ENCODE measurements at places on chromosomes 12 and 14.

GRCh38 chr14:64979336-64980074 lies 7.2 kb upstream of the FNTB start:
- no peak for DNase-seq

DNA sequence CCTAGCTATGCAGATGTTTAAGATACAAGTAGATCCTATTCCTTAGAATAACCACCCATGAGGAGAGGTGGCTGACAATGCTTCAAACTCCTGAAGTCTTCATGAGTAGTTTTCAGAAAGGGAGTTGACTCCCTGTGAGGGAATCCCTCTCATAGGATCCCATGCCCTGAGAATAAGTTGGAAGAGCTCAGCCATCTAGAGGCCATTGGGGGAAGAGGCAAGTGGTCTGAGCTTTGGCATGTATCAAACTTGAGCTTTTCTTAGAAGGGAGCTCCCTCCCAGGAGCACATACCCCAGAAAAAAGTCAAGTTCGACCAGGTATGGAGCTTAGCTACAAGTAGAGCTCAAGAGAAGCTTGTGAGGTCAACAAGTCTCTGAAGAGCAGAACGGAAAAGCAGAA lies 165.7 kb upstream of the RBM19 start:
- no peak for DNase-seq

- peak; percentile 76 for DNase-seq
These were observed at the start of gene C1RL for GRCh38 chr12:7108796-7109571. TSS of gene C1RL (minus strand) at chr12:7109214. CDS start at chr12:7109180, 34 bp downstream.

GRCh38 chr12:14169281-14169680 lies 187.9 kb upstream of the GRIN2B start:
- DNase-seq: no peak

DNA sequence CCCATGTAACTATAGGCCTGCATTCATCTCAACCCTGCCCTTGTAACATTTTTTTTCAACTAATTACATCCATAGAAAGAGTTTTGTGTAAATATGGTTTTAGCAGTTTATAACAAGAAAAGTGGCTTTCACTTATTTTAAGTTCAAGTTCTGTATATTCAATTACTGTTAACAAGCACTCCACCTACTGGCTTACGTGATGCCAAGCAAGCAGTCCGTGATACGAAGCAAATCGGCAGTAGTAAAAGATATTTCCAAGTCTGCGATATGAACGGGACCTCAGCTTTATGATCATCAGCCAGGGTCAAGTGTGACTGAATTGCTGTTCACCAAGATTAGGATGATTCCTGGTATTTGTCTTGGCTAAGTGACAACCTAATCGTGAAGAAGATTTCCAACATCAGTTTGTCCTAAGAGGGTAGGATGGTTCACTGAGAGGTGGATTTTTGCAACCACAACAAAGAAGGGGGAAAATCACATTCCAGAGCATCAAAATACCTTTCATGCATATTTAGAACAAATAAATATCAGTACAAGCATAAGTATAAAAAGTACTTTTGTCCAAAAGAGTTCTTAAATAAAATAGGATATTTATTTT lies 456.2 kb downstream of the FOXG1 start:
- no peak for DNase-seq

DNA sequence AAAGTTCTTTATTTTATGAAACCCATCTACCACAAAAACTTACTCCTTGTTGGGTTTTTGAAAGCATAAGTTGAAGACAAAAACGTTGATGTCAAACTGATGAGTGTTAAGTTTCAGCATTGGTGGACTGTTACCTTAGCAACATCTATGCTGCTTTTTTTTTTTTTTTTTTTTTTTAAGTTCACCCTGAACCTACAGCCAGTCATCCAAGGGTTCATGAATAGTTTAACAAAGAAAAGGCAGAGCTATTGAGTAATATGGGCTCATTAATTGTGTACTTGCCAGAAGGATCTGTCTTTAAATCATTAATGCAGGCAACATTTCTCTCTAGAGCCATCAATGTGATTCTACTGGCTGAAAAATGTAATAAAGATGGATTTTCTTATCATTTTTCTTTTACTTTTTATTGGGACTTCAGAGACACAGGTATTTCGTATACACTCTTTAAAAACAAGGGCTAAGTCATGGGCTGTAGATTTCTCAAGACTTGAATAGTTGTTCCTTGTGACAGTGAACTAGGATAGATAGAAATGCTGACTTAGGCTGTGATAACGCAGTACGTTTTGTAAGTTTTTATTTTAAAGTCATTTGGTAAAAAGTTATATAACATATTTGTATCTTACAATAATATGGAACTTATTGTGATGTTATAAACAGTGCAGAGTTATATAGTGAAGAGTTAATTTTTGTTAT lies at the start of gene PTPRQ:
PTPRQ (plus strand) TSS at position 262 of the 693 bp plus-strand sequence; CDS start at position 373, 111 bp downstream.
- no peak for DNase-seq

- no peak for DNase-seq
These were observed 199.0 kb downstream of the DUSP6 start for GRCh38 chr12:89153341-89153740.

GRCh38 chr12:53221203-53222080 lies 10.6 kb downstream of the RARG start:
- peak; percentile 78 for DNase-seq

- no peak for DNase-seq
These were observed 91.4 kb upstream of the CPM start for GRCh38 chr12:69024413-69024812.

DNA sequence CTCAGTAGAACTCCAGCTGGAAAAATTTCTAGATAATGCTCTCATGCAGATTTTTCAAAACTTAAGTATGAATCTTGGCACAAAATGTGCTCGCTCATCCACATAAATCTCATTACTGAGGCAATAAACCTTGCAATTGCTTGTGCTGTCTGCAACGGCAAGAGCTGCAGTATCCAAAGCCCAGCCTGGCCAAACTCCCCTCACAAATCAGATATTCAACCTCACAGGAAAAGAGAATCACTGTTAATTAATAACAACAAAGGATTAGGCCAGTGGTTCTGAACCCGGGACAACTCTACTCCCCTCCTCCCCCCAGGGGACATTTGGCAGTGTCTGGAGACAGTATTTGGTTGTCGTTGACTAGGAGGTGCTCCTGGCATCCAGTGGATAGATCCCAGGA lies 19.2 kb upstream of the CORO1C start:
- no peak for DNase-seq

DNA sequence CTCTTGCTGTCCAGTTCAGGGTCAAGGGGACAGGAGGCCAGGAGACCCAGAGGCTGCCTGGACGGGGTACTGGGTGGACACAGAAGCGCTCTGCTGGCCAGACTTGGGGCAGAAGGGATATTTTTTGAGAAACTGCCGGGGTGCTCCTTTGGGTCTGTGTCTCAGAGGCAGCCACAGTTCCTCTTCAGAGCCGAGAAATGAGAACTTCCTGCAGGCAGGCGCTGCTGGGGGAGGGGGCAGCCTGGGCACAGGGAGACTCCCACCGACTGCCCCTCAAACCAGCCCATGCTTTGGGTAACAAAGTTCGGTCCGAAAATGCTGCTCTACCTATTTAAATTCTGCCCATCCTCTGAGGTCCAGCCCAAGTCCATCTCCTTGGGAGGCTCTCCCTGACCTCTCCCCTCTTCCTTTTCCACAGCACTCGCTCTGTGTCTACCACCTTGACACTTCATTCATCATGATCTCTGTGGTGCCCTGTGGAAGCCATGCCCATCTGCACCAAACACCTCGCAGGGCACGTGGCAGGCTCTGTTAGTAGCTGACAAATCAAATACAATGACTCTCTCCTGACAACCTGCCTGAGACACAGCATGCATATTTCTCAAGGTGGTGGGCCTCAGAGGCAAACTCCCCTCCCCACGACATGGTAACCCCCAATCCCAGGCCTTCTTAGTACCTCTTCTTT lies 16.4 kb downstream of the HDAC7 start:
- no peak for DNase-seq

- DNase-seq: no peak
These were observed 142.5 kb upstream of the OVCH1 start for GRCh38 chr12:29639893-29640495.

DNA sequence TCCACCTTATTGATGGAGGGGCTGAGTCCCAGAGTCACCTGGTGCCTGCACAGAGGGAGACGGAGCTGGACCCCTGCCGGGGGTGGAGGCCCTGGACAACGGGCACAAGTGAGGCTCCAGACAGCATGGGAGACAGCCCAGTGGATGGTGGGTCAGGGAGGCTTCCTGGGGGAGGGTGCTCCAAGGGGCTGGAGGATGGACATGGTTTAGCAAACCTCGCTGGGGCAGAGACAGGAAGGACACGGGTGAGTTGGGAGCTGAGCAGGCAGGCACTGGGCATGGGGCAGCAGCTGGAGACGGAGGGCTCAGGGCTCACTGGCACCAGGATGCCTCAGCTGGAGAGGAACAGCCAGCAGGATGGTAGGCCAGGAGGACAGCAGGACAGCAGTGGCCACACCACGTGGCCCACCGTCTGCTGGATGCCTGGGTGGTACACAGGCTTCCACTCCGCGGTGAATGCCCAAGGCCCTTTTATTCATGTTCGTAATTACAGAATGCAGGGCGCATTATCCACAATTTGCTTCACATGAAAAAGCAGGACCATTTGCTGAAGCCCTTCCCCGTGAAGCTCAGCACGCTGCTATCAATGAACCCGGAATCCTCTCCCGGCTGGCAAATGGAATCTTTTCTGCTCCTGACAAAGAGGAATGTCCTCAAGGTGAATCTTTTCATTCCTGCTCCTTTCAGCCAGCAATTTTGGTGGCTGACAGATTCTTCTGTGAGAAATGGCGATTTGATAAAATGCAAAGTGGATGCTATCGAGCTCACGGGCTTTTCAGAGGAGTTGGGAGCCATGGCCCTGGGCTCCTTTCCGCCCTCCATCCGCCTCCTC lies 138.1 kb upstream of the C14orf180 start:
- DNase-seq: no peak

- no peak for DNase-seq
These were observed 501.0 kb downstream of the RERGL start for GRCh38 chr12:17588968-17589367.

DNA sequence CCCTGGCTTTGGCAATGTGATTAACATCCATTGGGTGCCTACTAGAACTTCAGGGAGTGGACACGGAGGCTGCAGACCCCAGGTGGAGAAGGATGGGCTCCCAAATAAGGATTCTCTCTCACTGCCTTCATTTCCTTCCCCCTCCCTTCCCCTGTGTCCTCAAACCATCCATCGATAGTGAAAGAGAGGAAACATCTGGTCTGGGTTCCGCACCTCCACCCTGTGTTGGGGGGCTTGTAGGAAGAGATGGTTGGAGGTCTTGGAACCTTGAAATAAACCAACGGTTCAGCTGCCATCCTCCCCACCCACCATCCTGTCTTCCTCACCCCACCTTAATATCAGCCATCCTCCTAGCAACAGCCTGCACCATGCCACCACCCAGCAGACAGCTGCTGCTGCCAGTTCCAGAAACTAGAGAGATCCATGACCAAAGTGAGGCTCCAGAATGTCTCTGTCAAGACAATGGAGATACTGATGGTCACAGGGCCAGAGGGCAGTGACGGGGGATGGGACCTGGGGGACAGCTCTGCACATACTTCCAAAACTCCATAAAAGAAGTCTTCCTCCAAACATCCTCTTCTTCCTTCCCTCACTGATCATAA lies 153.1 kb upstream of the CCND2 start:
- no peak for DNase-seq

- DNase-seq: no peak
These were observed 150.3 kb downstream of the FOXN3 start for GRCh38 chr14:89266754-89267153.

GRCh38 chr14:61430066-61430757 lies 108.8 kb downstream of the PRKCH start:
- no peak for DNase-seq

GRCh38 chr12:527241-527640 lies 67.5 kb downstream of the B4GALNT3 start:
- no peak for DNase-seq

DNA sequence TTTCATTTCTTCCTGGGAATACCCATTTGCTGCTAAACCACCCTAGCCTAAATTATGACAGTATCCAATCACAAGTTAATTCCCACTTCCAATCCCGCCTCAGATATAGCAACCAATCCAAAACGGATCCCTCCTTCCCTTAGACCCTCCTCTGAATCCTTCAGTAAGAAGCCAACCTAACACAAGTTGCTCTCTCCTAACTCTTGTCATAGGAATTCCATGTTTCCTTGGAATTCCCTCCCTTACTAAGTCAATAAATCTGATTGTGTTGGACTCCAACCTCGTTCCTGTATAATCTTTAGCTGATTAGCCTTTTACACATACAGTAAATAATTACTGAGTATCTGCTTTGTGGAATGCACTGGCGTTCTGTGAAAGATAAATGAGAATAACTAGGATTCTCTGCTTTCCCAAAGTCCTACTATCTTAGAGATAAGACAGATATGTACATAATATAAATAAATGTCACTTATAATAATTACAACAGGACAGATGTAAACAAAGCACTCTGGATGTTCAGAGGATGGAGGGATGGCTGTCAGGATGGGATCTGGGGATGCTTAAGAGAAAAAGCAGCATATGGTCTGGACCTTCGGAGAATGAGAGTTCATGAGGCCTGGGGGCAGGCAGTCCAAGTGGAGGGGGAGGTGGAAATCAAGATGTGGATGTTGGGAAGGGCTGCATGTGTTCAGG lies 185.8 kb upstream of the SOX5 start:
- no peak for DNase-seq

DNA sequence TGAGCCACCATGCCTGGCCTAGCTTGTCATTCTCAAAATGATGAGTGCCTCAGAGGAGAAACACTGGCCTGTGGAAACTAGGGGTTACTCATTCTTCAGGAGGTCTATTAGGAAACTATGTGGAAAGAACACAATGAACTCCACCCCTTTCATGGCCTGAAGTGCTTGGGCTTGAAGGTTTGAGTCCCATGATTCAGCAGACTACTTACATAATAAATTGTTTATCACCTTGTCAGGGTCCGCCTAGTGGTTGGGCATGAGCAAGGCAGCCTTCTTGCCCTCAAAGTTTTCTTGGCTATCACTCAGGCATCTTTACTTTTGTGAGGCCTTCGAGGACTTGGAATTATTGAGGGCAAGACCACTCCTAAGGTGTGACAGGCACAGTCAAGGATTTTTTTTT lies 251.2 kb downstream of the ACSS3 start:
- no peak for DNase-seq

- DNase-seq: no peak
These were observed 143.5 kb downstream of the SCARB1 start for GRCh38 chr12:124720004-124720680.

DNA sequence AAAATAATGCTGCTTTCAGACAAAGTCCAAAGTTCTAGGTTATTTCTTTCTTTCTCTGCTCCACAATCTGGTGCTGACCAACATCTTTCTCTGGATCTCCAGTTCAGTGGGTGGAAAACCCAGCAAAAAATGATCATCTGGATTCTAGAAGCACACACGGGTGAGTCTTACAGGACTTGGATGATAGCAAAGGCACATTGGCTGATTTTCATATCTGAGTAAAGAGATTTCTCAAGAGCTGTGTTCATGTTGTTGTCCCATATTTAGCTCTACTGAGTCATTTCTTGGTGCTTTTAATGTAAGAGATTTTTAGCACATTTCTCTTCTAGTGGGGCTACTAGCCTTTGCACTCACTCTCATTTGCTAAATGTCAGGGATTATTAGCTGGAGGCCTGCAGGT lies 336.7 kb downstream of the GALC start:
- DNase-seq: no peak

GRCh38 chr12:92733661-92734060 lies 30.9 kb downstream of the PLEKHG7 start:
- no peak for DNase-seq

GRCh38 chr14:63650256-63650952 lies 8.7 kb upstream of the WDR89 start:
- DNase-seq: no peak

All from GM10248 (cell line).